ENCODE measurements at places on chromosomes 4 and X. TPM values are rescaled to one million over a fixed set of nuclear protein-coding genes. Genes with fewer than 3 reads are reported as not detected.

DNA sequence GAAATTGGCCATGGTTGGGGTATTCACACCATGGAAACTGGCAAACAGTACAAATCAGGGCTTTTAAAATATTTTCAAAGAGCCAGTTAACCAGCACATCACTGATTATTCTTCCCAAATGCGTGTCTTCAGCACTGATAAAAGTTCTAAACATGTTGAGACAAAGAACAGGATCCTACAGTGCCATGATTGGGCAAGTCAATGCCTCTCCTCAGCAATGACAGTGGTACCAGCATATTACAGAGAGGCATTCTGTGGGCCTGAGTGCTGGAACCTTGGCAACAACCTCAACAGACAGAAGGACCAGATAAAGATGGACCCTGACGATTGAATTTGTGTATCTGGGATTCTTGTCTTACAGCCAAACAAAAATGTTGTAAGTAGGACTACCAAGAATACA lies 108.9 kb downstream of the EFHC2 start:
- no peak overlapping the region for H3K27ac ChIP-seq
- H3K36me3 ChIP-seq: no peaks in the 10 kb centered on the region
- H3K4me3 ChIP-seq: no peak overlapping the region
- H3K27me3 ChIP-seq: no peaks in the 10 kb centered on the region
- H3K4me1 ChIP-seq: peaks cover 2% of the 10 kb centered on the region

The RAB40A gene
- total RNA-seq: 0.31 TPM

- no peak overlapping the region for H3K27ac ChIP-seq
- no peaks in the 10 kb centered on the region for H3K4me1 ChIP-seq
- peaks cover 2% of the 10 kb centered on the region for H3K36me3 ChIP-seq
- H3K27me3 ChIP-seq: no peaks in the 10 kb centered on the region
- no peak overlapping the region for H3K4me3 ChIP-seq
Observed at GRCh38 chr4:173121076-173121561, 47.5 kb upstream of the GALNT7 start.

DNA sequence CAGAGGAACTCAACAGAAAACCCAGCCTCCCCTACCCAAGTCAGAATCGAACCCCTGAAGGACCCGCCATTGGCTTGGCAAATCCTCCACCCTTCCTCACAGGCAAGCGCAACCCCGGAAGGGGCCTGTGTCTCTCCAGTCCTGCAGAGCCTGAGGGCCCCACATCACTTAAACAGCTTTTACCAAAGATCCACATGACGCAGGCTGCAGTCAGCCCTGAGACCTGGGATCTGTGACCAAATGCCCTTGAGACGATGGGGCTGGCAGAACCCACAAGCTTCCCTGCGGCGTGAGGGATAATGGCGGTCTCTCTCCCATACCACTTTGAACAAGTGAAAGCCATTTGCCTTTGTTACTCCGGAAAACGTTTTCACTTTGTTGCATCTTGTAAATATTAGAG lies 54.9 kb downstream of the ACOX3 start:
- H3K4me1 ChIP-seq: peaks cover 6% of the 10 kb centered on the region
- H3K27ac ChIP-seq: no peak overlapping the region
- no peak for DNase-seq
- H3K4me3 ChIP-seq: no peak overlapping the region
- no peaks in the 10 kb centered on the region for H3K36me3 ChIP-seq

- no peaks in the 10 kb centered on the region for H3K36me3 ChIP-seq
- no peak overlapping the region for H3K27ac ChIP-seq
- no peaks in the 10 kb centered on the region for H3K4me1 ChIP-seq
- no peak overlapping the region for H3K4me3 ChIP-seq
- H3K27me3 ChIP-seq: no peaks in the 10 kb centered on the region
- no peak for DNase-seq
Observed at GRCh38 chr4:27245216-27245615, 384.6 kb downstream of the STIM2 start.

The CT45A5 gene
- not detected for total RNA-seq
